ENCODE measurements at places on chromosomes 6 and 20.

- no peak for ATAC-seq
Observed at GRCh38 chr6:98944598-98945081, 3.1 kb downstream of the FBXL4 start.

- no peak for ATAC-seq
Observed at GRCh38 chr20:48284315-48284714, 499.0 kb upstream of the SULF2 start.

GRCh38 chr6:71489736-71490135 is 201.1 kb downstream of the OGFRL1 start:
- ATAC-seq: no peak

DNA sequence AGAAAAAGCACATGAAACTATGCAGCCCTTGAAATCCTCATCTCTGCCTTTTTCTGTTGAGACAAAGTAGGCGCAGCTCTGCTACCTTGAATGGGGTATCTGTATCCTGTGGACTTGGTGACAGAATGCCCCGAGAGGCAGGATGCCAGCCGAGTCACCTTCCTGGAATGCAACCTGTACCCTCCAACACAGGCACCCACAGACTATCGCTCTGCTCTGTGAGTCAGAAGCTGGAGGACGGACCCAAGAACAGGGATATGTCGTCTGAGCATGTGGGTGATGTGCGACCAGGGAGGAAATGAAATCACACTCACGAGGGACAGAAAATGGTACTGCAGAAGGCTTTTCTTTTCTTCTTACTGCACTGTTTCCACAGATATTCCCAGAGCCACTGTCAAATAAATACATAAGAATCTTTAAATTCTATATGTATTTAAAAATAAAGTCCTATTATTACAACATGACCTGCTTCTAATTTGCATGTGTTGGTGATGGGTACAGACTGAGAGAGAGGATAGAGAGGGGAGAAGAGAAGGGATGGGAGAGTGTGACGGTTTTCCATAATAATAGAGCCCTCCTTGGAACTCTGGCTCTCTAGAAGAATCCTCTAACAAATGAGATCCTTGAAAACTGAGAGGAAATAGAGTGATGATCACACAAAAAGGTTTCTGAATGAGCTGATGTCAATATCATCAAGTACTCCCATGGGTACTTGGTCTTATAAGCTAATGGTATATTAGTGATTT is 308.1 kb downstream of the FOXC1 start:
- peak; percentile 99 for ATAC-seq

DNA sequence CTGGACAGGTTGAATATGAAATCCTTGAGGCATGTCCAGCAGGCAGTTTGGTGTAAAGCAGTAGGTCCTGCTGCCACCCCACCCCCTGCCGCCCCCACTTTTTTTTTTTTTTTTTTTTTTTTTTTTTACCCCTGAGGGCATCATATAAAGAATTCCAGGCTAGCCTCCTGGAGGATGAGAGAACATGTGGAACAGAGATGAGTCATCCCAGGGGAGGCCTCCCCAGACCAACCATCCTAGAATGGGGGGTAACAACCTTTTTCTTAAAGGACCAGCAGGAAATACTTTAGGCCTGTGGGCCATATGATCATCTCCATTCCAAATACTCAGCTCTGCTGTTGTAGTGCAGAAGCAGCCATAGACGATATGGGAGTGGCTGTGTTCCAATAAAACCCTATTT is 170.9 kb downstream of the GJA10 start:
- no peak for ATAC-seq

DNA sequence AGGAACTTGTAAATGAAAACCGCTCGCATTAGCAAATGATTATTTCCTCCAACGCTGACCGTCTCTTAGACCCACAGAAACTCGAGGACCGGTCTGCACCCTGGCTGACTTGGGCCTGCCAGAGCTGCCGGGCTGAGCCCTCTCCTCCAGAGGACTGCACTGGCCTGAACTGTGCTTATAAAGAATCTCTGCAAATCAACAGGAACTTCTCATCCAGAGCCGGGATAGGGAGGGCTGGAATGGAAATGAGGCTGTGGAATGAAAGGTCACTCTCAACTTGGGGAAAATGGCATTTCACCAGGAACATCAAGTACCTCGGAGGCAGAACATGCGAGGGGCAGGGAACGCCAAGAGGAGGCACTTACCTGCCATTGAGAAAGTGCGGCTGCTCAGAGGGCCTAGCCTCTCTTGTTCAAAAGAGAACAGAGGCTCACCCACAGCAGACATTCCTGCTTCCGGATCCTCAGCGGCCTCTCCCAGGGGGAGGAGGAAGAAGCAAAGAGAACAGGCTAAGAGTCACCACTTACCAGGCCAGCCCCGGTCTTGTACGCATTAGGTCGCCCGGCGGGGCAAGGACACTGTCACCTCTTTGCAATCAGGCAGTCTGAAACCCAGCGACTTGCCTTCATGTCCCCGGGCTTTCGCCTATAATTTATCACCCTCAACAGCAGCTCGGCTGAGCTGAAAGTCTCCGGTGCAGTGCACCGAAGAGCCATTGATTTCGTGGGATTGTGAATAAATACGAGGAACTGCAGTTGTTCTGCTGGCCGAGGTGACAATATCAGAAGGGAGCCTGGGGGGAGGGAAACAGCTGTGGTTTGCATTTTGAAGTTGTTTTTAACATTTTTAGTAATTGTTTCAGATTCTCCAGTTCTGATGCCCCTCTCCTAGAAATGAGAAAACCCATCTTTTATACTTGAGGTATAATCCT is 37.6 kb downstream of the ZMYND8 start:
- peak; percentile 22 for ATAC-seq

GRCh38 chr20:52242237-52243230 is 51.0 kb upstream of the ZFP64 start:
- ATAC-seq: no peak

DNA sequence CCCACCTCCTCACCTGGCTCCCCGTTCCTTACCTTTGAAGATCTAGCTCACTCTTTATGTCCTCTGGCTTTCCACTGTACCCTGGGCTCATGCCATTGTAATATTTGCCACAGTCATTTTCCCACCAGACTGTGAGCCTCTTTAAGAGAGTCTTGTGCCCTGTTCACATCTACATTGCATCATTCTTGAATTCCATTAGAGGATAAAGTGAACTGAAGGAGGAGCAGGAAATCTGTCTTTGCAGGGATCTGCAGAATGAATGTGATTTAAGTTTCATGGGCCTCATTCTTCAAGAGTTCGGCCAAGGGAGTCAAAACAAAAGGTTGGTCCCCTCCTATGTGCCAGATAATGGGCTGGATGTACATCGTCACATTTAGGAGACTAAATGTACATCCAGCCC is 272.6 kb upstream of the CITED2 start:
- no peak for ATAC-seq

GRCh38 chr6:134081506-134081905 is 29.1 kb upstream of the SLC2A12 start:
- ATAC-seq: no peak

- peak; percentile 79 for ATAC-seq
Observed at GRCh38 chr6:145836170-145836569, 21.6 kb upstream of the FBXO30 start.

DNA sequence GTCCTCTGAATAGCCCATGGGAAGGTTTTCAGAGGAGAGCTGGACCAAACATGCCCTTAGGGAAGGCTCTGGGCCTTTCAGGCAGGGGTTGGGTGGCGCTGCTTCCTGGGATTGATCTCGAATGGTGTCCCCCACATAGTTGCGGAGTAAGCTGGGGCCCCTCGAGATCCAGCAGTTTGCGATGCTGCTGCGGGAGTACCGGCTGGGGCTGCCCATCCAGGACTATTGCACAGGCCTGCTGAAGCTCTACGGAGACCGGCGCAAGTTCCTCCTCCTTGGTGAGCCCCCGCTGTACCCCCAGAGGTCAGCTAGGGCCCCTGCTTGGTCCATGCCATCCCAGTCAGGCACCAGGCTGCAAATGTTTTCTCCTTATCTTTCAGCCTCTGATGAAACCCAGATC is 19.3 kb downstream of the CCM2L start:
- no peak for ATAC-seq

- ATAC-seq: no peak
Observed at GRCh38 chr20:57756213-57756612, 46.4 kb upstream of the PMEPA1 start.

GRCh38 chr20:50112512-50113419 is at the start of gene UBE2V1:
Gene UBE2V1 (minus strand): TSS chr20:50113150. CDS start chr20:50113128, 22 bp downstream.
- peak; percentile 67 for ATAC-seq

DNA sequence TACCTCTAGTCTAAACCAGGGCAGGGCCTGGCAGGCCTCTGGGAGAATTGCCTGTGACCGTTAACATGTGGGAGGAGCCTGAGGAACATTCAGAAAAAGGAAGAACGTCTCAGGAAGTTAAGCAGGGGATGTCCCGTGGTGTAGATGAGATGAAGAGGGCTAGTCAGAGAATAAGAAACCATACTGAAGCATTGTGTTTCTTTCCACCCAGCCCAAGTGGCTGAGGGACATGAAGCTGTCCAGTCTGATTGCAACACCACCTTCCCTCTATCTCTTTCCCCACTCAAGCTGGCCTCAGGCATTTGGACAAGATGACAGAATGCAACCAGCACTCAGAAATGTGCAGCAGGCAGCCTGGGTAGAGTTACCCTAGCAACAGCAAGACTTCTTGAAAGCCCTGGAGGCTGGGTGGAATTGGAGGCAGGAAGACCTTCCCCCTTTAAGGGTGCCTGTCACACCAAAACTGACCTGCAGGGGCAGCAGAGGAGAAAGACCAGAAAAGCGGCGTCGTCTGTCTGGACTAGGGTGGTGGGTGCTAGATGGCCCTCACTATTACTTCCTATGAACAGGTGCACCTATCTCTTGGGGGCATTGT is 186.1 kb downstream of the UNC5CL start:
- ATAC-seq: peak; percentile 21

DNA sequence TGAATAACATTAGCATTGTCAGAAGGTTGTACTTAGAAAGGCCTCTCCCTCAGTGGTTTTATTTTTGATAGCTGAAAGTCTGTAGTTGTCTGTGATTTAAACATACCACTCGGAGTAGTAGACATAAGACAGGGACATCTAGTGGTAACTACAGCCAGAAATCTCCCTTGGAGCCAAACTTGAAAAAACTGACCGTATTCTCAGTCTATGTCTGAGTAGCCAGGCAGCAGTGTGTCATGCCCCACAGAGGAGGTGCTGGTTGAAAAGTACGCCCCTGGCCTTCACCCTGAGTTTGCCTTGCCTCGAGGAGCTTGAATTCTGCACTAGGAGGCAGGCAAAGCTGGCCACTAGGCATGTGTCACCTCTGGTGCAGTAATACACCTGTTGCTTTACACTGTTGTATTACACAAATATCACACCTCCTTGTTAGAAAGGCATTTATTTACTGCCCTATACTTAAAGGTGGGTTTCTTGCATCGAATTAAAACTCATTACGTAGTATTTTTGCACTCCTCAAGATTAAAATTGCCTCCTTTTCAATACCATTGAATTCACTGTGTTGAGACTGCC is 20.8 kb downstream of the ZBTB2 start:
- ATAC-seq: no peak

DNA sequence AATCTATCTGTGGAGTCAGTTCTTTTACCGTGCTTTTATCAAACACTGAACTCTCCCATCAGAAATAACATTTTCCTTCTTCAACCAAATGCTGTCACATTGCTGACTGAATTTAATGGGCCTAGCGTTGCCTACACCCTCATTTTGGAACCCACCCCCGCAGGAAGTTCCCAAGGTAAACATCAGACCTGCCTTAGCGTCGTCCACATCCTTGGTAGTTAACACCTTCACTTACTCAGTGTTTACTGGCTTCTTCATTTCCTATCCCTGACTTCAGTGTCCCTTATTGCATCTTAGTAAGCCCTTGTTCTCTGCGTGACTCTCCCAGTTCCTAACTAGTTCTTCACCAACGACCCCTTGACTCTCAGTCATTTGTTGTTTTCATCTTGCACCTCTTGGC is 491.4 kb upstream of the SOX4 start:
- ATAC-seq: no peak

DNA sequence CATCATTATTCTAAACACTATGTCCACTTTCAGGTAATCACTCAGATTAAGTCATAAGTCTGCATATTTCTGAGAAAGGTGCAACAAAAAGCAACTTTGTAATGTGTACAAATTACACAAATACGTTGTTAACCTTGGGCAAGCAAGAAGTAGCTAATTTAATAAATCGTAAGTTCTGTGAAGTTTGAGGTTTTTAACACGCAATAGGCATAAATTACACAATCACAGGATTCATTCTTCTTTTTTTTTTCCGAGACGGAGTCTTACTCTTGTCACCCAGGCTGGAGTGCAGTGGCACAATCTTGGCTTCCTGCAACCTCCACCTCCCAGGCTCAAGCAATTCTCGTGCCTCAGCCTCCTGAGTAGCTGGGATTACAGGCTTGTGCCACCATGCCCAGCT is 57.2 kb upstream of the F13A1 start:
- no peak for ATAC-seq

DNA sequence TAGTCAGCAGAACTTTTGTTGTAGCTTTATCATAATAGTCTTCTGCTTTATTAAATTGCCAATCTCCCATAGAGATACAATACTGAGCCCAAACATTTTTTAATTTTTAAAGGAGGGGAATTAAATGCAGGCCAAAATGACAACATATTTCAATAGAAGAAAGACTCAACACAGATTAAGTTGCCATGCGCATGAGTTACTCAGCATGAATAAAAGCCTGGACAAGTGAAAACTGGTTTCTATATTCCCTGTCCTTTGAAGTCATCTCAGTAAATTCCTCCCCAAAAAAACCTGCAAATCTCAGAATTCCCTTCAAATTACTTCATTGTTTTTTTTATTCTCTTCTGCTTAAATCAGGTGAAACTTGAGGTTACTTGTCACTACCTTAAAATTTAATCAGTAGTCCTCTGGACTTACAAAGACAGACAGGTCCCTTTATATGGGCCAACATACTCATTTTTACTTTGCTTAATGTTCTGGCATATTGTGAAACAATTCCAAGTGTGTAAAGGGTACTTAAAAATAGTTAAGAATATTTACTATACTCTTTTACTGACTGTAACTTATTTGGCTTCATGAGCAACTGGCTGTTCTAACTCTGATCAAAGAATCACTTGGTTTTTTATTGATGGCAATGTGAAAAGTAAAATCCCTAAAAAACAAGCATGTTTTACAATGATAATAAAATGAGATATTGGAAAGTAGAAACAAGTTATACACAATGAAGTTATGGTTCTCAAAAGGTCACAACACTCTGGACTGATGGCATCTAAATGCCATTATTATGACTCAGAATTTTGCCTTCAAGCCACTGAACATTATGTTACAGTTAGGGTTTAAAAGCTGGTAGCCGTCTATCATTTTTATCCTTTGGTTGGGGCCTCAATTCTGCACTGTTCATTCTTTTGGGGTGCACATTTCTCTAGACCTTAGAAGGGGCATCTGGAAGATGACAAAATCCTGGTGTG is 49.9 kb upstream of the COL21A1 start:
- ATAC-seq: no peak

DNA sequence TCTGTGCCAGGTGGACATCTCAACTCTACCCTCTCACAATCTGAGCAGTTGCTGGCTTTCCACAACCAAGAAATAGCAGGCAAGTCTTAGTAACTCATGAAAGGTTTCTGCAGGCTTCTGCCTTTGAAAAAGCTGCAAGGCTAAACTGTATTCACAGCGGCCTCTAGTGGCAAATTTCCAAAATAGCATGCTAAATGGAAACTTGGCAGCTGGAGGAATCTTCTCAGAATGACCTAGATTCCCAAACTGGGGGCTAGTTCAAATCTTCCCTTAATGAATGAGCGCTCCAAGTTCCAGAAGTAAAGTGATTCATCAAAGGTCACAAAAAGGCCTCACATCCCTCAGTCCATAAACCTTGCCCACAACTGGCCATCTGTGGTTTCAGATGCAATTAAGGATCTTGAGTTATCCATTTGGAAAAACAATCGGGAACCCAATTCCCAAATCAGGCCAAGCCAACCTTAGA is 11.9 kb upstream of the CPNE5 start:
- peak; percentile 29 for ATAC-seq

Data from activated T-helper 17 cell treated with anti-CD3 and anti-CD28 coated beads, Interleukin-2, amount 50 U/mL, for 72 hours (primary cell).